NCI-H2171 treated with DMSO at 0.1 percent for 48 hours (cell line): ENCODE measurements at places on chromosomes 5 and 9.

GRCh38 chr9:113619491-113620376 lies 156.2 kb downstream of the RGS3 start:
- no peak for DNase-seq

- no peak for DNase-seq
Observed at GRCh38 chr5:2739360-2740050, 12.0 kb downstream of the IRX2 start.

DNA sequence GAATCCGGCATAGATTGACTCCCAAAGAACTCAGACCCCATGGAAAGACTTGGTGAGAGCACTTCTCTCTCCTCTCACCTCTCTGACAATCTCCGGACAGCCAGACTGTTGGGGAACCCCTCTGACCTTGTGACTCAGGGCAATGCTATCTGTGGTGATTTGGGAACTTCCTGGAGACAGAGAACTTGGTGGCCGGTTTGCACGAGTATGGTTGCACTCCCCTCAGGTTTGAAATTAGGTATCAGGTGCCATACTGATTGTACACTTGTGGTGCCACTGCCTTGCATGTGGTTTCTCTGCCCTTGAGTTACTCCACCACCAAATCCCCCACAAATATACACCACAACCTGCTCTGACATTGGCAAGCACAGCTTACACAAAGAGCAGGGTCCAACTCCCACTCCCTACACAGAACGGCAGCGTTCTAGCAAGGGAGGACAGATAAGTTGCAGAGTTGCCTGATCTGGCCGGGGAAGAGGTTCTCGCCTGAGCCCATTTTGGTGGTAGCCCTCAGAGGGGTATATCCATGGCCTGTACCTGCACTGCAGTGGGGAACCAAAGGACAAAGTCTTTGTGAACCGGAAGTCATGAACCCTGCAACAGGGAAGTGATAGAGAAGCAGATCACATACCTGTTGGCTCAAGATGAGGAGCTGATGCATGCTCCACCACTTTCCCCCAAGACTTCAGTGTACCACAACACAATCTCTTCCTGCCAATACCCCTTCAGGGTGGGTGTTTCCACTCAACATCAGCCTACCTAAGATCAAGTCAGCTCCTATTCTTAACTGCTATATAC lies 255.1 kb downstream of the MCTP1 start:
- no peak for DNase-seq

DNA sequence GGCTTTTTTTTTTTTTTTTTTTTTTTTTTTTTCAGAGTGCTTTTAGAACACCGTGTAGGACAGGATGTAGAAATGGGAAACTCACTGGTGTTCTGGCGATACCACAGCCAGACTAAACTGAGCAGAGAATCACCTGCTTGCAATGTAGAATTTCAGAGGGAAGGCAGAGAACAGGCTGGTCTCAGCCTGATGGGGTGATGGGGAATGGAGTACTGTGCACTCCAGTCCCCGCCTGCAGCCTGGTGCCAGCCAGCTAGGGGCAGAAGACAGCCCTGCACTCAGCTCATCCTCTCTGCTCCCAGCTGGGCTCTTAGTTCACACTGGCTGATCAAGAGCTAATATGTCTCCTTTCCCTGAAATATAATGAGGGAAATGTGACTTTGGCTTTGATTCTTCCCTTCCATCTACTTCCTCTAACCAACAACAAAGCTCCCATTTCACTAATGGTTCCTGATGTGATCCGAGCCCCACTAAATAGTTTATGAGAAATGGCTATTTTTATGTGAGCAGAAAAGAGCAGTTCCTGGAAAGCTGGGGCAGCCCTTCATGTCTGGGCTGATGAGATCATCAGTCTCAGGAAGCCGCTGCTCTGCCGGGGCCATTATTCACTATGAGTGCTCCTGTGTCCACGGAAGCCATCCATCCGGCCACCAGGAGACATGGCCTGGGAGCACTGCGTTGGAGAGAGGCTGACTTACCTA lies 209.7 kb downstream of the GADD45G start:
- DNase-seq, result peak; percentile 55

GRCh38 chr9:133073086-133074014 lies 11.6 kb downstream of the CEL start:
- DNase-seq, result no peak

DNA sequence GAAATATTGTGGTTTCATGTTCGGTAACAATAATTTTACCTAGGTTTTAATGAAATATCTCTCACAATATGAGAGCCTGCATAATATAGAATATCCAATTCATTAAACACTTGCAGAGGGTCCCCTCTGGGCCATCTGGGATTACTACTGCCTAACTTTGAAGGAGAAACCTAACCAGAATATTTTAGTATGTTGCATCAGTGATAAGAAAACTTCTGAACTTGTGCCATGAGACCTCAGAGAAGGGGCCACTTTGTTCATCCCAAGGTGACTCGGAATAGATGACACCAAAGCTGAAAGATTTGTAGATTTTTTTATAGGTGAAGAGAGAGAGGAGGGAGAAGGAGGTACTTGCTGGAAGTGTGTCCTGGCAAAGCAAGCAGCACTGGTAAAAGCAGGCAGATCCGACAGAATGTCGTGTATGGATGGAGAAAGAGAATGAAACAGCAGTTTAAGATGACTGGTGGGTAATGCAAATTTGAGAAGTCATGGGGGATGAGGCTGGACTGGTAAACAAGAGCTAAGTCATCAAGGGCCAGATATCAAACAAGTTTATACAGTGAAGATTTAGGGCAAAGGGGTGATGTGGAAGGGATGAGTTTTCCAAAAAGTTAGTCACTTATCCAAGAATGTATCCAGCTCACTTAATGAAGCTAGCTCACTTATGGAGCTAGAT lies 372.3 kb downstream of the ADGRV1 start:
- no peak for DNase-seq

DNA sequence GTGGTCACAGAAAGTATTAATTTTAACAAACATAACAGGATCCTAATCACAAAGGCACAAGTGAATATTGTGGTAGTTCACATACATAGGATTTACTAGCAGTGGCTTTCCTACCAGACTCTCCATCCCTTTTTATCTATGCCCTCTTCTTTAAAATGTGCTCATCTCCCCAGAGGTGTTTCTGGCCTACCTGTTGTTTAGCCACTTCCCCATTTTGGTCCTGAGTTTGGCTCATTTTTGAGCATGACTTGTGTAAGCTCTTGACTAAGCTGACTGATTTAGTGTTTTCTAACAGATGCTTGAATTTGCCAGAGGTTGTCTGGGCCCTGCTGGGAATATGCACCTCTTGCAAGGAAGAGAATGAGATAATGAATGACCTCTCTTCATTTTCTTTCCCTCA lies 517.7 kb upstream of the CLINT1 start:
- DNase-seq, result no peak

DNA sequence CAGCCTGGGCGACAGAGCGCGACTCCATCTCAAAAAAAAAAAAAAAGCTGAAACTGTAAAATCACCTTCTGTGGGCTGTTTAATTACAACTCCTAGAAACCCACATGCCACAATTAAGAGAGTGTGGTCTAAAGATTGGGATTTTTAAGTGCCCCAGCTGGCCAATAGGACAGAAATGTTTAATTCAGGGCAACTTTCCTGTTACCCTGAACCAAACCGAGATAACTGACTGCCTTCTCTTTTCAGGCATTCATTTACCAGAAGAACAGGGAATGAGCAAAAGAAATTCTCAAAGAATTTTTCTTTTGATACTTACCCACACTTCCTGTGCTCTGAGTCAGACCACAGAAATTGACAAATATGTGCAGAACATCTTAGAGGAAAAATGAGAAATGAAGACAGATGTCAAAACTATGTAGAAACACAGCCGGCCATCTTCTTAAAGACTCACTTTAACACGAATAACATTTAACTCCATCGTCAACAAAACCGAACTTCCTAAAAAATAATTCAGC lies 221.3 kb upstream of the DAPK1 start:
- DNase-seq, result no peak

- DNase-seq, result no peak
Observed at GRCh38 chr5:19498852-19499251, 489.1 kb downstream of the CDH18 start.

- DNase-seq, result no peak
Observed at GRCh38 chr9:14485366-14485765, 171.4 kb upstream of the NFIB start.

- no peak for DNase-seq
Observed at GRCh38 chr9:116327701-116328405, 174.3 kb downstream of the PAPPA start.

GRCh38 chr9:68878450-68878849 lies 135.5 kb downstream of the PRKACG start:
- DNase-seq, result no peak

DNA sequence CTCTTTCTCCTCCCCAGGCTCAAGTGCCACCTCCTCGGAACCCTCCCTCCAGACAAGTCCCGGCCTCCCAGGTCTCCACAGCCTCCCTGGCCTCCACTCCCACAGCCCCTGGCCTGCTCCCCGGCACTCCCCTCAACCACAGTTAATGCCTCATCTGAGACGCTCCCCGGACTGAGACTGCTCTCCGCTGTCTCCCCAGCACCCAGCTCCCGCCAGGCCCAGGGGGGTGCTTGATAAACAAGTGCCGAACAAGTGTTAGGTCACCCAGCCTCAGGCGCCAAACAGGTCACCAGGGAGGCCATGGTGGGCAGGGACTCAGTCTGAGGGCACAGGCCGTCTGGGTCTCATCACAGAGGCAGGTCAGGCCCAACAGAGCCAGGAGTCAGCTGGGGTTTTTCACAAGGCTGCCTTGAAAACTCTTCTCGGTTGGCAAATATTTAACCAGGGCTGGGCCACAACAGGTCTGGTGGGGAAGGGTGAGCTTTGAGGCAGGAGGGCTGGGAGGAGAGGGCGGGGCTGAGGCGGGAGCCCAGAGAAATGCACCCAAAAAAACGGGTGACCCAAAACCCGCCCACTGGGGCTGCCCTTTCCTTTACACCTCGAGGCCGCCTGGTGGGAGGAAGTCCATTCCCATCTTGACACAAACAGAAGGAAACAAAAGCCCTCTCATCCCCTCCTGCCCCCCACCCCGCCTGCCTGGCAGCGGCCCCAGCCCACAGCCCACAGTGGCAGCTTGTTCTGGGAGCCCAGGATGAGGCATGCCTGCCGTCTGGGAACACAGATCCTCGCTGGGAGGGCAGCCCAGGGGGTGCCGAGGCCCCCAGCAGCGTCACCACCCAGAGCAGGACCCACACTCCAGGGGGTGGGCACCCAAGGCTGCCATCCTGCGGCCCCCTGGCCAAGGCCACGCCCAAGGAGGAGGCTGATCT lies 66.6 kb upstream of the STXBP1 start:
- DNase-seq, result no peak

DNA sequence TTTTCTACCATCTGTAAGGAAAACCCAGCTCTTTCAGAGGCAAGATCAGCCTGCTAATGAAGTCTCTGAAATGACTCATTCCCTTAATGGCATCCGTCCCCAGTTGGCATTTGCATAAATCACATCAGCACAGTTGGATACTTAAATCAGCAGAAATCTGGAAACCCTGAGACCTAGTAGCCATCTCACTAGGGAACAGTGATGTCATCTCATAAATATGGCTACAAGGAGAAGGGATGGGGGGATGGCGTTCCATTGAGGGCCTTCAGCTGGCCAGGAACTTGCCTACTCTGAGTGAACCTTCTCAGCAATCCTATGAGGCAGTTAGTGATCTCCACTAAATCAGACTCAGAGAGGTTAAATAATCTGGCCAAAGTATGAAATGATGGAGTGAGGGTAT lies 81.8 kb downstream of the CMYA5 start:
- no peak for DNase-seq

DNA sequence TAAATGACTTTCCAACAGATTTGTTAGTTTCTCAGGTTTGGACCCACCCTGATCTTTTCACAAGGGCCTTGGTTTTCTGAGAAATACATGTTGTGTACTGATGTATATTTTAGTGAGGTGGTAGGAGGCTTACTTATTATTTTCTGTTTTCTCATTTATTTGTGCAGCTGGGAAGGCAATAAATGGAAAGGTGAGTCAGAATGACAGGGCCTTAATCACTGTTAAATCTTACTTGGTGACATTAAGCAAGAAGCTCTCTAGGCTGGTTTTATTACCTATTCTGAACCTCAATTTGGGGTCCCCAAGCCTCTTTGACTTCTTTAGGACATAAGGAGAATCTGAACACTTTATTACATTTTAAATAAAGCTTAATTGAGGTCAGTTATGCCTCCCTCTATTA lies 214.0 kb upstream of the DAB2 start:
- no peak for DNase-seq

DNA sequence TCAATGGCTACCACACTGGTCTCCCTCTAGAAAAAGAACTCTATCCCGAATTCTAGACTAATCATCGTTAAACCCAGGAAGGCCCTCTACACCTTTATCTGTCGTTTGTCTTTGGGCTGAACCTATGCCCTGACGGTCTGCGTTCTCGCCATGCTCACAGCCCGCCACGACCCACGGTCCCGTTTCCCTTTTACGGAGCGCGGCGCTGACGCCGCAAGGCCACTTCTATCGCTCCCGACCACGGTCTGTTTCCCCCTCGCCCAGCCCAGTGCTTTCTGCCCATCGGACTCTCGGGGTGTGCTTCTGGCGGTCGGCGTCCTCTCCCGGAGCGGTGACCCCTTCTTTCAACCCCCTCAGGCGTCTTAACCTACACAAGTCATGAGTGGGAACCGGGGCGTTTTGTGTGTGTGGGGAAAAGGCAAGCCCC lies 974 bp downstream of the C9orf40 start:
- peak; percentile 44 for DNase-seq

- no peak for DNase-seq
Observed at GRCh38 chr9:20242510-20243189, 379.6 kb downstream of the MLLT3 start.

GRCh38 chr5:103263054-103263453 lies 4.5 kb downstream of the MACIR start:
- DNase-seq, result no peak

DNA sequence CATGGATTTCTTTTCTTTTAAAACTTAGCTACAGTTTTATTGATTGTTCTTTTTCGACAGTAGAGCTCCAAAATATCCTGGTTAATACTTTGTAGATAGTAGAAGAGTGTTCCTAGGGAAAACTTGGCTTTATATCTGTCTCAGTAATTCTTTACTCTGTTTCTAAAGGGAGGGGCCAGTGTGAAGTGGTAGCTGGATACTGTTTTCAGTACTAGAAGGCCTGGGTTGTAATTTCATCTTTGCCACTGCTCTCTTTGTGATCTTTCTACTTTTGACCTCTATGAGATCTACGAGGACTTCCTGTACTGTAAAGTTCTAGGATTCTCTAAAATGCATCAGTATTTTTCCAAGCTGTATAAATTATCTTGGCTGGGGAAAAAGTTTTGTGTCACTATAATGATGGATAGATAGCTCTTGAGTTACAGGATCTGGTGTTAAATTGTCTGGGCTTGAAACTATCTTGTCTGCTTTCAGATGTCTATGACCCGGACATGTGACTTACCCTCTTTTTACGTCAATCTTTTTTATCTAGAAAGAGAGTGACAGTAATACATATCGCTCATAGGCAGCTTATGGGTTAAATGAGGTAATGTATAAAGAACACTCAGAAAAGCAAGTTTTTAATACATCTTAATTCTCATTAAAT lies 53.6 kb downstream of the PRR16 start:
- no peak for DNase-seq

GRCh38 chr9:69371001-69371400 lies 46.0 kb downstream of the ENTREP1 start:
- DNase-seq, result no peak
